ENCODE measurements at places on chromosomes 1 and 21. TPM values are rescaled to one million over a fixed set of nuclear protein-coding genes. Genes with fewer than 3 reads are reported as not detected.

The HES3 gene
- total RNA-seq = not detected

The RIMS3 gene
- total RNA-seq = 5.4 TPM

The HSD3B1 gene
- total RNA-seq = not detected

The HFM1 gene
- 0.42 TPM for total RNA-seq

The SEMA6C gene
- 12.2 TPM for total RNA-seq

The NUDT4B gene
- 153 TPM for total RNA-seq

The C1QC gene
- total RNA-seq = 171 TPM

The BRINP3 gene
- 3.5 TPM for total RNA-seq

The FCRL2 gene
- not detected for total RNA-seq

The C1orf115 gene
- 24.0 TPM for total RNA-seq

The SFPQ gene
- 160 TPM for total RNA-seq

The SLC30A10 gene
- not detected for total RNA-seq

The COL11A1 gene
- total RNA-seq = 0.17 TPM

The DPT gene
- total RNA-seq = 95.3 TPM

The HNRNPR gene
- 63.2 TPM for total RNA-seq

The LMNA gene
- 589 TPM for total RNA-seq

The GJC2 gene
- 7.1 TPM for total RNA-seq

The SPRR4 gene
- not detected for total RNA-seq

The OR2AK2 gene
- total RNA-seq = not detected

The LIPI gene
- not detected for total RNA-seq

The SLC9C2 gene
- not detected for total RNA-seq

The SELP gene
- 5.9 TPM for total RNA-seq

The AMY1B gene
- total RNA-seq = 0.17 TPM

The ADGRB2 gene
- total RNA-seq = 0.83 TPM

The TINAGL1 gene
- total RNA-seq = 337 TPM

The LHX8 gene
- total RNA-seq = not detected

The SPRR2G gene
- total RNA-seq = not detected

The PDE4B gene
- total RNA-seq = 5.7 TPM

The FOXO6 gene
- total RNA-seq = 0.42 TPM

The SEC16B gene
- total RNA-seq = 1.6 TPM

The OR2T35 gene
- total RNA-seq = not detected

The GBP2 gene
- total RNA-seq = 103 TPM

The SPRR3 gene
- total RNA-seq = not detected

The MNDA gene
- total RNA-seq = 3.9 TPM

The LCE2B gene
- not detected for total RNA-seq

The CNKSR1 gene
- 2.6 TPM for total RNA-seq

The PYGO2 gene
- 35.3 TPM for total RNA-seq

The ELF3 gene
- 1.2 TPM for total RNA-seq

The SPRR1B gene
- total RNA-seq = not detected

The TIAM1 gene
- 5.8 TPM for total RNA-seq

The OLFML2B gene
- total RNA-seq = 5.5 TPM

The OR6N1 gene
- total RNA-seq = not detected

The HUNK gene
- 3.2 TPM for total RNA-seq

The KRTAP19-3 gene
- not detected for total RNA-seq

The ACTL8 gene
- not detected for total RNA-seq

The ANKRD34A gene
- 1.2 TPM for total RNA-seq

The TRPM2 gene
- 3.5 TPM for total RNA-seq

The CLEC20A gene
- total RNA-seq = not detected

Data from esophagus muscularis mucosa (tissue), 4 donors.